ENCODE measurements at places on chromosomes 6 and 20.

DNA sequence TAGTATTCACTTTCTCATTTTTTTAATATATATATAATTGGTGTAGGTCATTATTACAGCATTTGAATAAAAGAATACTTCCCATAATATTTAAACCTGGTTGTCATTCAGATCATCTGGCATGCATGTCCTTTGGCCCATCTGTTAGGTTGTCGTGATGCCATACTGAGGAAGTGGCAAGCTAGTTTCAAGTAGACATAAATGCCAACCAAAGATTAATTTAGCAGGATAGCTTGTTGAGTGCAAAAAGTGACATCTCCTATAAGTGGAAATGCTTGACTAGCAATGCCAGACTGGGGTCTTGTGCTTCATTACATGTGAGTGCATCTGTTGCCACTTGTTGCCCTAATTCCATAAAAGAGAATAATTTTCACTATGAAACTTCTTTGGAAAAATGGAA is 1044.7 kb downstream of the GRIK2 start:
- DNase-seq, result no peak

DNA sequence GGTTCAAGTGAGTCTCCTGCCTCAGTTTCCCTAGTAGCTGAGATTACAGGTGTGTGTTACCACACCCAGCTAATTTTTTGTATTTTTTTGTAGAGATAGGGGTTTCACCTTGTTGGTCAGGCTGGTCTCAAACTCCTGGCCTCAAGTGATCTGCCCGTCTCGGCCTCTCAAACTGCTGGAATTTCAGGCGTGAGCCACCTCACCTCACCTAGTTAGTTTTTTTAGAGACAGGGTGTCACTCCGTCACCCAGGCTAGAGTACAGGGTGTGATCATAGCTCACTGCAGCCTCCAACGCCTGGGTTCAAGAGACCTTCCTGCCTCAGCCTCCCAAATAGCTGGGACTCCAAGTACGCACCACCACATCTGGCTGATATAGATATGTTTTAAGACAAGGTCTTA is 22.9 kb downstream of the SYTL3 start:
- DNase-seq, result no peak

- no peak for DNase-seq
Measured at GRCh38 chr6:107656401-107656800, 166.5 kb downstream of the SOBP start.

- DNase-seq, result no peak
Measured at GRCh38 chr20:10040070-10040975, 5.5 kb downstream of the ANKEF1 start.

DNA sequence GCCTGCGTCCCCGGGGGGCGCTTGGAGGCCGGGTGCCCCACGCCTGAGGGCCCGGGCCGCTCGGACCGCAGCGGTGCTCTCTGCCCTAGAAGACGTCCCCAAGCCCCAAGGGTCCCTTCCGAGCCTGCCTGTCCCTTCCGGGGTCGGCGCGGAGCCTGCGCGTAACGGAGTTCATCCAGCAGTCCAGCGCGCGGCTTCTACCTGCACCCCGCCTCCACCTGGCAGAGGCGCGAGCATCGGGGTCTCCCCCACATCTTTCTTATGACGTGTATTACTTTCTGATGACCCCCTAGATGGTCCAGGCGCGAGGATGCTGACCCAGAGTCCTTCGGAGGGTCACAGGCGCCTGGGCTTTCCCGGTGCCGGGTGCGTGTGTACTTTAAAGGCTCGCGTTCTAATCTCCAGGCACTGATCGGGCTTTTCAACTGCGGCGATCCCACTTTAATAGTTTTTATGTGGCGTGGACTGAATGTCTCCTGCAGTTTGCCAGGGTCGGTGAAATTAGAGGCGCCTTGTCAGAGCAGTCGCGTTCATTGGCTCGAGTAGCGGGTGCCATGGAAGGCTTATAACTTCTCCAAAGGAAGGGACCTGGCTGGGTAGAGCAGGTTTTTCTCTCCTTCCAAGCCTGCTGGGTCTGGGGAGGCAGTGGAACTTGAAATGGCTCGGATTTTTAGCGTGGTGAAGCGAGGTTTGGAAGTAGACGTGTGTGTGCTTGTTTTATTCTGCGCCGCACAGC is 912 bp downstream of the EYA4 start:
- no peak for DNase-seq

- DNase-seq, result no peak
Measured at GRCh38 chr6:80449726-80450125, 343.3 kb downstream of the BCKDHB start.

DNA sequence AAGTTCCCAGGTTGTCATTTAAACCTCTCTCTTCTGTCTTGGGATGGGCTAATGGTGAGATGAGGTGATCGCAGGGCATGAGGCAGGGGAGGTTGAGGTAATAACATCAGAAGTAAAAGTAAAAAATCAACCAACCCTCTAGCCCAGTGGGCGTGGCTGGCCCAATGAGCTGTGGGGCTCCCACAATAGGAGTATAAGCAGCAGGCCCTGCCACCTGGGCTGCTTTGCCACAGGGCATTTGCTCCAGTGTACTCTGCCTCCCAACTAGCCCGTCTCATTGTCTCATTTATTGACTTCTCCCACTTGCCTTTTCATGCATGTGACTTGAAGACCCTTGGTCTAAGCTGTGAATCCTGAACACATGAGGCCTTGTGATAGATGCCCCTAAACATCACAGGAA is 62.8 kb downstream of the PHACTR3 start:
- DNase-seq, result no peak

- no peak for DNase-seq
Measured at GRCh38 chr6:143673669-143674068, 4.1 kb upstream of the PHACTR2 start.

DNA sequence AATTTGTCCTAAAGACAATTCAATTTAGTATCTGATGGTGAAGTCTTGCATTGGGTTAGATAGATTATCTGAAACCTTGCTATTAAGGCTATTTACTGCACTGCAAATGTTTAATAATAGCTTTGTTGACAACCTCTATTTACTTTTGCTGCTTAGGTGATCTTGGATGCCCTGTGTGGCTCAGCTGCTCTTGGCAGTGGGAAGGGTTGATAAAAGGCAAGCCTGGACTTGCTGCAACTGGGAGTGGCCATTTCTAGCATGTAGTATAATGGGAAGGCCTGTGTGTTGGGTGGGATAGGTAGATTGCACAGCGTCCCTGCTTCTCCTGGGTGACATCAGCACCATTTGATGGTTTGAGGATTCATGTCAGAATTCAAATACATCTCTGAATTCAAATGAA is 49.1 kb downstream of the ARMC2 start:
- no peak for DNase-seq

DNA sequence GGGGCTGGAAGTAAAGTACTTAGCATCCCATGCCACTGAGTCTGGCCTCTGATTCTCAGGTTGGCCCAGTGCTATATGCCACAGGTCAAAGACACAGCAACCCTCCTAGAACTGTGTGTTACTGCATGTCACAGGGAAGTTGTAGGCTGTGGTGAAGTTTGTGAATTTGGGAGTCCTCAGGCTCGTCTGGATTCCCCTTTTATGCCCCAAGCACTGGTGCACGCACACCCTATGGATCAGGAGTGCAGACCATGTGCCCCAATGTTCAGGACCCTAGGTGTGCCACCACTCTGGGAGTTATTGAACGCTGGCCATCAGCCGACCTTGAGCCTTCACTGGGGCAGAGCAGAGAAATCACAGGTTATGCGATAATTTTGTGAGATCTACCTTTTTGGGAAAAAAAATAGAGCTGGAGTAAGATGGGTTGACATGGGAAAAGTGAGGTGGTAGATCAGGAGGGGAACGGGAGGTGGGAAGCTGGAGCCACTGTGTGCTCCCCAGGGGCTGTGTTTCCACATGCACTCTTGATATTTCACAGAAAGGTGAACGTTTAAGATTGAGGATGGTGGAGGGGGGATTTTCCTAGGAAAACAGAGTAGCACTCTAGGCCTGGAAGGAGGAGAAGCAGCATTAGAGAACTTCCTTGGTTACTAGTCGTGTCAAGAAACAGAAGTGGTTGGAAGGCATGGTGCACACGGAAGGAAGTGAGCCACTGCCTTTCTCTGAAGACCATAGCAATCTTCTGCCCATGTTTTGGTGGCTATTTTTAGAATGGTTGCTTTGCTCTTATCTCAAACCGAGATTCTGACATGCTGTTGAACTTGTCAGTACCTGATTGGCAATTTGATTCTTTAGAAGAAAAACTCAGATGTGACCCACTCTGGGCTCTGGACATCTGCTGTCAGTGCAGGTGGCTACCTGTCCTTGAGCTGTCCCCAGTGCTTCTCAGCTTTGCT is 44.1 kb downstream of the DUSP22 start:
- peak; percentile 71 for DNase-seq

DNA sequence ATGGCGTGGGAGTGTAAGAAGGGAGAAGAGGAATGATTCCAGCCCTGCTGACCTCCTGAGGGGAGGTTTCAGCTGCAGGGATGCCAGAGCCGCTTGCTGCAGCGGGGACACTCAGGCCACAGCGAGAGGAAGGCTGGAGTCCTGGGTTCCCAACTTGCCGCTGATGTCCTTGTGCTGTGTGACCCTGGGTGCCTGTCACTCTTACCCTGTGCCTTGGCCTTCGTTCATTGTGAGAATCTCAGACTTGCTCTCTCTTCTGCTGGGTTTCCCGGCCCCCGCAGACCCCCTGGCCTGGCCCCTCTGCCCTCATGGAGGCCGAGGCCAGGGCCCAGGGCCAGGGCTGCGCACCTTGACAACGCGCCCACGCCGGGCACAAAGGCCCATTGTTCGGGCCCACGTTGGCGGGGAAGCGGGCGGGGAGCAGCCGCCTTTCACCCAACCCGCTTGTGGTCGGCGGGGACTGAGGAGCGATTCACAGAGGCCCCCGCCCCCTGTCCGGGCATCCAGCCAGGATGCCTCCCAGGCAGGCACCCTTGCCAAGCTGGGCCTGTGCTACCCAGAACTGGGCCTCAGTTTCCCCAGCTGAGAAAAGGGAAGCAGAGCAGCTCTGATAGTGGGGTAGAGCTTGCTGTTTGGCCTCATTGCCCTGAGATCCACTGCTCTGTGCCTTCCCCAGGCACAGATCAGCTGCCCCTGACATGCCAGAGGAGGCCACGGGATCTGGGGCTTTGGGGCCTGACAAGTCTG is 52.4 kb downstream of the CEBPB start:
- no peak for DNase-seq

- DNase-seq, result no peak
Measured at GRCh38 chr6:132286298-132287019, 114.8 kb downstream of the MOXD1 start.

DNA sequence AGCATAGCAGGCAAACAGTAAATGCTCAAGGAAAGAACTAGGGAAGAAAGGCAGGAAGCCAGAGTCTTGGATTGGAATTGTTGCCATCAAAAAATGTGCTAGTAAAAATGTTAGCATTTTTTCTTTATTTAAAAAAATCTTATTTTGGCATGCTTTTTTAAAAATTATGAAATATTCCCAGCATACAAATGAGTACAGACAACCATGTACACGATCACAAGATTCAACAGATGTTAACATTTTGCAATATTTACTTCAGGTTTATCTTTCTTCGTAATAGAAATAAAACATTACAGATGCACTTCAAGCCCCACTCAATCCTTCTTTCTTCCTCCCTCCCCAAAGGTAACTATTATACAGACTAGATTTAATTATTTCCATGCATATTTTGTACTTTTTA is 27.4 kb upstream of the NOP56 start:
- no peak for DNase-seq

DNA sequence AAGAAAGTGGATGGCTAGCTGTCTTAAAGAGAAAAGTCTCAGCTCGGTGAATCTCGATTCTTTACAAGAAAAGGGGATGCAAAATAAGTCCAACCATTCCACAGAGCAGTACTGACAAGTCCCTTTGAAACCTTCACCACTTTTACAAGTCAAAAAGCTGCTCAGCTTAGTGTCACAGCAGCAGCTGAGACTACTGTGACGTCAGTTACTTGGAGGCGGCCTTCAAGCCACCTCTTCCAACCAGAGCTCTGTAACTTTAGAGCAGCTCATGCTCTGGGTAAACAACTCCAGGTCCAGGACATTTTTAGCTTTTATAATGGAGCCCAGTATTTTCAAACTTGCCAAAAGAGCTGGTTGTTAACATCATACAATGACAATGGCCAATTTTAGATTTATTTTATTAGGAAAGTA is at the start of gene KIAA0408:
TSS of gene KIAA0408 (minus strand) at position 159 of the 411 bp plus-strand sequence. CDS start 5,408 bp downstream, outside the sequence.
- no peak for DNase-seq

- DNase-seq, result no peak
Measured at GRCh38 chr6:142443532-142443931, 141.7 kb downstream of the ADGRG6 start.

- DNase-seq, result no peak
Measured at GRCh38 chr20:6975311-6975710, 207.8 kb downstream of the BMP2 start.

DNA sequence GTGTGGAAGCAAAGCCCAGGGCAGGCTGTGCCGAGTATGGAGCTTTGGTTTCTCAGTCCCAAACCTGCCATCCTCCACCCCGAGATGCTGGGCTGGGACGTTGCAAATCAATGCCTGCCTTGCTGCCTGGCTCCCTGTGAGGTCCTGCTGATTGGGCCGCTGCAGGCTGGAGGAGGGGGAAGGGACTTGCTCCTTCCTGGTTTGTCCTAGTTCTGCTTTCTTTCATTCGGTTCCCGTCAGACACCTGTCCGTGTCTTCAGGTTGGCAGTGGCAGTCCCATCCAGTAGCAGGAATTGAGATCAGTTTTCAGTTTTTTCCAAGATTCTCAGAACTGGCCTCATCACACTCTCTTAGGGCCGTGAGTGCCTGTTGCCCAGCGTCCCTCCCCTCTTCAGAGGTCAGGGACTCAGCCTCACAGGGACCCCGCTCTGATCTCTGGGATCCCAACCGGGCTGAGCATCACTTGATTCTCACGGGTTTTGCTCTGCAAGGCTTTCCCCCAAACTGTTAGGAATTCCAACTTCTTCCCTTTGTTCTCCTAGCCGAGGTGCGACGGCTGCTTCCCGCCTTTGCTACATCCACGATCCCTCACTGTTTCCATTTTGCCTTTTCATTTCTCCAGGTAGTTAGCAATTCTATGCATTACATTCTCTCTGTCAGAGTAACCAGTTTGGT is 24.2 kb upstream of the TAGAP start:
- DNase-seq, result no peak

Measured in activated CD4-positive, alpha-beta T cell treated with anti-CD3 and anti-CD28 coated beads, Interleukin-2, amount 10 ng/mL, durations not matched to agents 24 days and 14 days (primary cell).